ENCODE measurements at places on chromosomes 6 and 20. TPM values are rescaled to one million over a fixed set of nuclear protein-coding genes. Genes with fewer than 3 reads are reported as not detected.

GRCh38 chr6:140283197-140283596 lies 908.7 kb upstream of the CITED2 start:
- H3K27me3 ChIP-seq = no peaks in the 10 kb centered on the region
- no peak overlapping the region for H3K4me3 ChIP-seq
- H3K36me3 ChIP-seq = no peaks in the 10 kb centered on the region
- DNase-seq = no peak
- no peak overlapping the region for H3K27ac ChIP-seq

DNA sequence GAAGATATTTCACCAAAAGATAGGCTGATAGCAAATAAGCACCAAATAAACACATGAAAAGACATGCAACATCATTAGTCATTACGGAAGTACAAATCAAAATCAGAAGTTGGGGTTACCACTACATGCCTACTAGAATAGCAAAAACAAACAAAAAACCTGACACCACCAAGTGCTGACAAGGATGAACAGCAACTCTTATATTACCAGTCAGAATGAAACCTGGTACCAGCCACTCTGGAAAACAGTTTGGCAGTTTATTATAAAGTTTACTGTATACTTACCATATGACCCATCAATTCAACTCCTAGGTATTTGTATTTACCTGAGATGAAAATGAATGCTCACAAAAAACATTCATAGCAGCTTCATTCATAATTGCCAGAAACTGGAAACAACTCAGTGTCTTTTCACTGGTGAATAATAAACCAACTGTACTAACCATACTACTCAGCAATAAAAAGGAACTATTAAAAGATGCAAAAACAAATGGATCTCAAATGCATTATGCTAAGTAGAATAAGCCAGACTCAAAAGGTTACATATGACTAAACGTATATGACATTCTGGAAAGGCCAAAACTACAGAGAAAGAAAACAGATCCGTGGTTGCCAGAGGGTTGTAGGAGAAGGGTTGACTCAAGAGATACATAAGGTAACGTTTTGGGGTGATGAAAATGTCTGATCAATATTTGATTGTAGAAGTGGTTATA lies 33.0 kb downstream of the NUP153 start:
- H3K27me3 ChIP-seq = no peaks in the 10 kb centered on the region
- no peaks in the 10 kb centered on the region for H3K36me3 ChIP-seq
- no peak overlapping the region for H3K27ac ChIP-seq
- H3K4me3 ChIP-seq = no peak overlapping the region
- no peak for DNase-seq

DNA sequence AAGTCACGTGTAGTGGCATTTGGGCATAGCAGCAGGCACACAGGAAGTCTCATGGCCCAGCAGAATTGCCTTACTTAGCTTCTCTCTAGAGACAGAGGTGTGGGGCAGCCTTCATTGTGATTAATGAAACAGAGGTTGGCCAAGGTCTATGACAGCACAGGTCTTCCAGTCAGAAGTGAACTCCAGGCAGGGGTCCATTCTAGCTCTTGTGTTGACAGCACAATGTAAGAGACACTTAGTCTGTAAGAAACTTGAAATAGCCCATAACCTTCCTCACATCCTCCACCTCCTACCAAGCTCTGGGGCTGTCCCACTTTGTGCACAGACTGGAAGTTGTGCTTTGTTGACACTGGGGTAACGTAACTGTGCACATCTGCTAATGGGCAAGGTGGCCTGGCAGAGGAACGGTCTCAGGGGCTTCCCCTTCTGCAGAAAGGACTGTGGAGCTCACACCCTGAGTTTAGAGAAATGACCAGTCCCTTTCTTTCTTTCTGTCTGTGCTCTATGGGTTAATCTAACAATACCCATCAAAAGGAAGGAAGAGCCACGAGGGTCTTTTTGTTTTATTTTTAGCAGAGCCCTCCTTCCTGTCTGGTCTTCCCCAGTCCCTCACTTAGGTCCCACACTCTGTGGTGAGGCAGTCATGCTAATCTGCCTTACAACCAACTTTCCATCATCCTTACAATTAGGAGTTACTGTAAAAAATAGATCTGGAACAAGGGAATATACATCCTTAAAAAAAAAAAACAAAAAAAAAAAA lies 35.6 kb upstream of the TAGAP start:
- no peaks in the 10 kb centered on the region for H3K4me1 ChIP-seq
- H3K4me3 ChIP-seq = no peak overlapping the region
- DNase-seq = no peak
- H3K27me3 ChIP-seq = no peaks in the 10 kb centered on the region
- H3K27ac ChIP-seq = no peak overlapping the region

DNA sequence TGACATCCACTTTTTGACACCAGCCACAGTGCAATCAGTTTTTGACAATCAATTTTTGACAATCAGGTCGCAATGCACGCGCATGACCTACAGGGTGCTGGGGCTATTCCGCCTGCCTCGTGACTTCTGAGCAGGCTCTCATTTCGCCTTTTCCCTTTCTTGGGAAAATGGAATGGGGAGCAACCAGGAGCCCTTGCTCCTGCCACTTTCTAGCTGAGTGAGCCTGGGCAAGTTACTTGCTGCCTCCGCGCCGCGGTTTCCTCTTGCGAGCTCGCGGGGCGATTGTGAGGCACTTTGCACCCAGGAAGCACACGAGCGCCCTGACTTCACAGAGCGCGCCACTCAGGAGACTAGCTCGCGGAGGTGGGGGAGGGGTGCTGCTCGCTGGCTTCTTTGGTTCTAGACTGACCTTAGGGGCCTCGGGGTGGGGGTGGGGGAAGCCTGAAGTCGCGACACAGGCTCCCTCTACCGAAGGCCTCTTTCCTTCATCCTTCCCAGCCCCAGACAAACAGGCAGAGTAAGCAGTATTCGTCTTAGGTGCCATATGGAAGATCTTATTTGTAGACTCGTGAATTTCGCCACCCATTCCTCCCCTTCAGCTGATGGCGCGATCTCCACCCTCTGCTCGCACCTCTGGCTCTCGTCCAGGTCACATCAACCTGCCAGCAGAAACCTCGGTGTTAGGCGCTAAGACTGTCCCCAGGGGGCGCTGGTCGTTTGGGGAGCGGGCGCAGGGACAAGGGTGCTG lies 4.6 kb downstream of the TP53TG5 start:
- no peaks in the 10 kb centered on the region for H3K27me3 ChIP-seq
- DNase-seq = peak; percentile 91
- H3K4me3 ChIP-seq = peak overlapping the region; percentile 7
- no peaks in the 10 kb centered on the region for H3K36me3 ChIP-seq

DNA sequence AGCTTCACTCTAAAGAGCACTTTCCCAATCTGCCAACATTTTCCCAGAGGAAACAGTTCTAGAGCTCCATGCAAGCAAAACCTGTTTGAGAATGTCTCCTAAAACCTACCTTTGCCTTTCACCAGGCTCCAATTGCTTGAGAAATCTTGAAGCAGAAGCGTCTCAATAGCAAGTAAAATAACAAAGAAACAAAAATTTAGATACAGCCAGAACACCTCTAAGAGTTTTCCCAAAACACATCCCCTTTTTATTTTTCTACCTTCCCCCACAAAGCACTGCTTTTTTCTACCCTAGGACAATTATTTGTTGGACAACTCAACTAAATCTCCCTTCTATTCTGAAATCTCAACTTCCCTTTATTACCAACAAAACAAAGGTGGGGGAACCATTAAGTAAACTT lies 3.6 kb downstream of the VGLL2 start:
- peaks cover 94% of the 10 kb centered on the region for H3K27me3 ChIP-seq
- peaks cover 17% of the 10 kb centered on the region for H3K4me1 ChIP-seq
- H3K36me3 ChIP-seq = no peaks in the 10 kb centered on the region
- DNase-seq = no peak
- no peak overlapping the region for H3K27ac ChIP-seq
- no peak overlapping the region for H3K4me3 ChIP-seq

DNA sequence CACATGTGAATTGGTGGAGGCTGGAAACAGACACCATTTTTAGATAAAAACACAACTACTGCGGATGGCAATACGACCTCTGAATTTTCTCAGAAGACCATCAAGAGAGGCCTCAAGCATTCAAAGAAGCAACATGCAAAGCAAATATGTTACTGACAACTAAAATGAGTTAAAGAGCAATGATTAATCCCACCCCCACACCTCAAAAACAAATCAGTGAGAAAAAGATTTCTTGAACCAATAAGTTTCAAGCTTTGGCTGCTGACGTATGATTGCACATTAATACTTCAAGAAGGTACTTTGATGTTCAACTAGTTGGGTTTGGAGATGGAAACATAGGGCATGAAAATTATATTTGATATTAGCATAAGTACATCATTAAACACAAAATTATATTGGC lies 982 bp downstream of the MMUT start:
- DNase-seq = no peak
- peak overlapping the region; percentile 68 for H3K4me3 ChIP-seq
- no peaks in the 10 kb centered on the region for H3K27me3 ChIP-seq
- H3K4me1 ChIP-seq = no peaks in the 10 kb centered on the region
- H3K27ac ChIP-seq = peak overlapping the region; percentile 95
- no peaks in the 10 kb centered on the region for H3K36me3 ChIP-seq

DNA sequence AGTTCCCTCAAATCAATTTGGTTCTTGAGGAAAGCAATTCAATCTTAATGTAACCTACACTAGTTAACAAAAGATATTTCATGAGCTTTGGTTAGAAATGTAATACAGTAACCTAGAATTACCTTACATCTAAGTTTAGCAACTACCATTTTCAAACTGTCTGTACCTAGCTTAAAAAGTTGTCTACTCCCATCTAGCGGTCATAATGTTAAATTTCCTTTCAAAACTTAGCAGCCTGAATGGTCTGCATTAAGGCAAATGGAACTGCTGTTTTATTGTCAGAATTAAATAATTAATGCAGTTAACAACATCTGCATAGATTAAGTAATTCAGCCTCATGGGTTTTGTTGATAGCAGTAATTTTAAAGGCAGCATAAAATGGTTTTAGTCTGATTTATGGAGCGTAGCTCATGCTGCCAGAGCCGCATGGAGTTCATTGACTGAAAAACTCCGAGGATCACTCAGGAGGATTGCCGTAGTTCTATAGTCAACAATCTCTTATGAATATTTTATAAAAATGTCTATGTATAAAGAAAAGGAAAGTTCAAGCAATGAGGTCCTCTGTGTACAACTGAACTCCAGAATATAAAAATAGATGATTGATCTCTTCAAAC lies 485.4 kb upstream of the MANEA start:
- peak; percentile 65 for DNase-seq
- no peaks in the 10 kb centered on the region for H3K27me3 ChIP-seq
- H3K4me1 ChIP-seq = no peaks in the 10 kb centered on the region
- no peak overlapping the region for H3K4me3 ChIP-seq
- no peak overlapping the region for H3K27ac ChIP-seq

- H3K4me3 ChIP-seq = no peak overlapping the region
- no peaks in the 10 kb centered on the region for H3K4me1 ChIP-seq
These were observed 25.3 kb upstream of the TBC1D20 start for GRCh38 chr20:487655-488054.

ADTRP gene
- 10.0 TPM for total RNA-seq

TNF gene
- not detected for total RNA-seq

CRISP3 gene
- total RNA-seq = not detected

ECT2L gene
- total RNA-seq = 0.16 TPM

KCNS1 gene
- 0.24 TPM for total RNA-seq

PPP1R11 gene
- 50.9 TPM for total RNA-seq

CRYBG1 gene
- 10.0 TPM for total RNA-seq

SGK2 gene
- total RNA-seq = 20.6 TPM

PTCRA gene
- not detected for total RNA-seq
